ENCODE measurements at places on chromosomes 7 and 10.

DNA sequence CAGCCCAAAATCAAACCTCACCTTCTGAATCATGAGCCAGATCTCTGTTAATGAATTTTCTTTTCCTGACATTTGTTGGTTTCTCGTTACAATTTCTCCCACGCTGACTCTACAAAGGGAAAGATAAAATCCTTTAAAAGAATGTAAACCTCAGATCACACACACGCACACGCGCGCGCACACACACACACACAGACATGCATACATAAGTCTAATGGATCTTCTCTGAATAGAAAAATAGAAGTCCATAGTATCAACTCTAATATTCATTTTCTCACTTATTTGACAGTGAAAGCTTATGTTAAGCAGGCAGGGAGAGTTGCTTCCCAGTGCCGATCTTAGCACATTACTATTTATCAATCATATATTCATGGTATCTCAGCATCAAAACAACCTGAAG is 1.4 kb downstream of the ETV1 start:
- no peak for DNase-seq

- DNase-seq = no peak
Observed at GRCh38 chr10:118805146-118805545, 50.4 kb upstream of the CACUL1 start.

- no peak for DNase-seq
Observed at GRCh38 chr10:132482090-132482800, 55.3 kb upstream of the INPP5A start.

- DNase-seq = no peak
Observed at GRCh38 chr7:34138483-34138882, 233.1 kb downstream of the BMPER start.

DNA sequence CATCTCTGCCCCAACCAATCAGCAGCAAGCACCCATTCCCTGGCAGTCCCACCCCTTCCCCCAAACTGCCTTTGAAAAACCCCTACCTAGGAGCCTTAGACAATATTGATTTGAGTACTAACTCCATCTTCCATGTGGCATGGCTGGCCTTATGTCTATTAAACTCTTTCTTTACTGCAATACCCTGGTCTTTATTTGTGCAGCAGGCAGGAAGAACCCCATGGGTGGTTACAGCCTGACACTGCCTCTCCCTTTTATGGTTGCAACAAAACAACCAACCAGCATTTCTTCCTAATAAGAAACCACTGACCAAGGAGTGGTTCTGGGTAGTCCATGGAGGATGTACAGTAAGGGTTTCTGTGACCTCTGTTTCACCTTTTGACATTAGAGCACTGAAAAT is 418.1 kb downstream of the THSD7A start:
- no peak for DNase-seq

- DNase-seq = no peak
Observed at GRCh38 chr7:71544816-71545215, 412.9 kb downstream of the GALNT17 start.

GRCh38 chr10:125982260-125982948 is 86.0 kb downstream of the FANK1 start:
- DNase-seq = no peak

DNA sequence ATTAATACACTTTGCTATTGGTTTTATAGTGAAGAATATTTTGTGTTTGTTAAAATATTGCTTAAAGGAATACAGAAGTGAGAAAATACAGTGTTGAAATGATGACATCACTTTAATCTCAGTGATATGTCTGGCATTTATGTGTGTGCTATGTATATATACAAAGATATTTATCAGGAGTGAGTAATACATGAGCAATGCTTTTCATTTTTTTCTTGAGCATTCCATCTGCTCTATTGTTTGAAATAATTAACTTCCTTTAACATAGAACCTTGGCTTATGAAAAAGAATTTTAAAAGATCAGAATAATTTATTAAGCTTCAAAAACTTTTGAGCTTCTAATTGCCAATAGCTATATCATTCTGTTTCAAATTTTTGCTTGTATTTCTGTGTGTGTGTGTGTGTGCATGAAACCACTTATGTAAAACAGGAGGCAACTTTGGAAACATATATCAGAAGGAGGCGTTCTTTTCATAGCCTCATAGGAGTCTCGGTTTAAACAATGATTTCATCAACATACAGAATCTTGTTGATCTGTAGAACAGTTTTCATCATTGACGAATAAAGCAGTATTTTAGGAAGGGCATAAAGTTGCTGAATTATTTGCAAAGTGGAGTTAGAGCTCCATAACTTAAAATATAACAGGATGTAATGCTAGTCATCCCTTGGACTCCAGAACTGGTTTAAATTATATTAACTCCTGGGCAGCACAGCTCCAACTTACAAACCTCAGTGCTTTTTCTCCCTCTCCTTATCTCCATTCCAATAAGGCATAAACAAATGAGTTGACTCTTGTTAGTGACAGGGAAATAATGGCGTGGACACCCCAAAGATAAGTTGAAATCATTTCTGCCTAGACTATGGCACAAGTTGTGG is 228.4 kb upstream of the DGKB start:
- DNase-seq = no peak

DNA sequence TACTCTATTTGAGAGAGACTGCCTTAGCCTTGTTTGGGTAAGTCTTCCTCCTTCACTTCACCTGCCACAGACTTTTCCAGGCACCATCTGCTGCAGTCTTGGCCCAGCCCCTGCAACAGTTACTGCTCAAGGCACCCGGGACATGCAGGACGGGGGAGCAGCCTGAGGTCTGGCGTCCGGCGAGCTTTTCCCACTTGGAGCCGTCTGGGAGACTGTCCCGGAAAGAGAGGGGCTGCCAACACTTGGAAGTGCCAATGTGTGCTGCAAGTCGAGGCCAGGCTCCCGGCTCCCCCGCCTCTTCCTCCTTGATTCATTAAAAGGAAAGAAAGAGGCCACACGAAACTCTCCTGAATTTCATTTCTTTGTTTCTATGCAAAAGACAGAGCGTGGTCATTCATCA is 13.7 kb downstream of the HTRA1 start:
- no peak for DNase-seq

DNA sequence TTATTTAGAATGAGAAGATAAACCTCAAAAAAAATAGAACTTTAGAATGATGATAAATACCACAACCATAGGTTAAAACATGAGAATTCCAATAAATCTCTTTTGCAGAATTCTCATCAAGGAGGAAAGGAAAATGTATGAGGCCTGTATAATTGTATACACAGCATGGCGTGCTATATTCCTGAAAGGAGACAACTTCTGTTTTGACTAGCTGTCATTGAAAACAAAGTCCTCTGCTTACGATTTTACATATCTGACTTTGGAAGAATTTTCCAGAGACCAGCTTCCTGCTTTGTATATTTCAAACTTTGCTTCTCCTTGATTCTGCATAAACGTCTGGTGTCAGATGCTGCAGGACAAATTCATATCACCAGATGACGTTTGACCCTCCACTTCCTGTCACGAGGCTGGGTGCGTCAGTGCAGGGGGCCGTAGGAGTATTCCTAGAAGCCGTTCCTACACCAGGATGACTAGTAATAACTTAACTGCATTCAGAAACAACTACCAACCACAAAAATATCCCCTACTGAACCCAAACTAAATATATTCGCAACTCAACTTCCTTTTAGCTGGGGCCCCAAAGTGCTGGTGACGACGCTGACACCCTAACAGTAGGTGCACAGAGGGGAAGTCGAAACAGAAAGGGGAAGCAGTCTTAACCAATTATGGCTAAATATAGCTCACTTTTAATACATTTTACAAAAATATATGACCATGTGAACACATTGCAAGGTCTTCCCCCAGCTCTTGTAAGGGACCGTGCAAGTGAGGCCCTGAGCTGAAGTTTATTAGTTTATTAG is 178.6 kb upstream of the INHBA start:
- DNase-seq = peak; percentile 76

- DNase-seq = peak; percentile 97
Observed at GRCh38 chr7:128862571-128863432, at the start of gene ATP6V1F. Gene ATP6V1F, plus strand, starts transcription at chr7:128862856. Its CDS starts 49 bp downstream, at chr7:128862905.

DNA sequence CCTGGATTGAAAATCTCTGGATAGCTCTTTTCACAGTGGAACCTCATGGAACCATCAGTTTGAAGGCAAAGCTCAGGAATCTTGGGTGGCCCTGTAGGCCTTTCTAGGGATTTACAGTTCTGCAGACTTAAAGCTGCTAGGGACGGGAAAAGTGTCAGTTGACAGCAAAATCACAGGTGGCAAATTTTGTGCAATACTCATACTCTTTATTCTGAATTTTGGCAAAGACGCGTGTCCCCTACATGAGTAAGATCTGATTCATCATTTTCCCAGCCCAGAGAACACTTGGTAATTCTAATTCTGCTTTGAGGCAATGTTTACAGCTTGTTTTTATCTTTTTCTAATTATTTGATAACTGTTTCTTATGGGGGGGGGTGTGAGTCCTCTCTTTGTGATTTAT is 3.6 kb downstream of the LRRC17 start:
- DNase-seq = no peak

DNA sequence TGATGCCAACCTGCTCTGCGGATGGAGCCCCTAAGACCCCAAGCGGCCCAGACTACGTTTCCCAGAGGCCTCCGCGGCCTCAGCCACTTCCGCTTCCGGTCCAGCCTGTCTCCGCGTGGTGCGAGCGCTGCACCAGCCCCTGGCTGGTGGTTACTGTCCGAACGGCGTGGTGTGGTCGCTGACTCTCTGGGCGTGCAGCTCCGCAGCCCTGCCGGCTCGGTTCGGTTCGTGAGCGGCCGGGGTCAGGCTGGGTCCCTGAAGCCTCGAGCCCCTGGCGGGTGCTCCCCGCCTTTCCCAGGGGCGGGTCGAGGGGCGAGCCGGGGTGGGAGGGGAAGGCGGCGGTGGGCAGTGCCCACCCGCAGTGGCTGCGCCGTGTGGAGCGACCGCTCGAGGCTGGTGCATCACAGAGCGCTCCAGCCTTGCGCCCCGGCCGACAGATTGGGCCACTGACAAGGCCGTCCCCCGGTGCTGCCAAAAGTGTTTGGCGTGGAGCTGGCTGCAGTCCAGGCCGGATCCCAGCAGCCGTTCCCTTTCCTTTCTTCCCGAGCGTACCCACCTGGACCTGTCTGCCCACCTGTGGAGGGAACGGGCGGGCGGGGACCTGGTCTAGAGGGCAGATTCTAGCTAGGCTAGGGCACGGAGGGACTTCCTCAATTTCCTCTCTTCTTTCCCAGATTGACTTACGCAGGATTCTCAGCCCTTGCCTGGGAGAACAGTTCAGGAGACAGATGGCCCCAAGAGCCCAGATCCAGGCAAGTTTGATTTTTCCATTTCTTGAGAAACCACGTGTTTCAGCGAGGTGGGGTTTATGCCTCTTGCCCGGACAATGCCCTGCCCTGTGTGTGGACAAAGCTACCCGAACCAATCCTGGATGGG is at the start of gene ZNF485:
ZNF485 (plus strand) TSS at position 116 of the 876 bp plus-strand sequence; CDS start at position 729, 613 bp downstream.
- peak; percentile 51 for DNase-seq

DNA sequence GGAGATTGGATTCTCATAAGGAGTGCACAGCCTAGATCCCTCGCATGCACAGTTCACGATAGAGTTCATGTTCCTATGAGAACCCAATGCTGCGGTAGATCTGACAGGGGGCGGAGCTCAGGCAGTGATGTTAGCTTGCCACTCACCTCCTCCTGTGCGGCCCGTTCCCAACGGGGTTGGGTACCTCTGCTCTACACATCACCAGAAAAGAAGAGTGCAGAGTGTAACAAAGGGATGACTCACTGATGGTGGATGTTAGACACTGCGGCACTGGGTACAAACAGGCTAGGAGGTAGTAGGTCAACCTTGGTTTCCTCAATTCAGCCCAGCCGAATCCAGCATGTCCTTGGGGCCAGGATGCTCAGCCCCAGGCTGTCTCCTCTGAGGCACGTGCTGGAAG is 66.8 kb upstream of the CHST15 start:
- no peak for DNase-seq

- DNase-seq = no peak
Observed at GRCh38 chr7:96772139-96772694, 62.6 kb upstream of the SEM1 start.

DNA sequence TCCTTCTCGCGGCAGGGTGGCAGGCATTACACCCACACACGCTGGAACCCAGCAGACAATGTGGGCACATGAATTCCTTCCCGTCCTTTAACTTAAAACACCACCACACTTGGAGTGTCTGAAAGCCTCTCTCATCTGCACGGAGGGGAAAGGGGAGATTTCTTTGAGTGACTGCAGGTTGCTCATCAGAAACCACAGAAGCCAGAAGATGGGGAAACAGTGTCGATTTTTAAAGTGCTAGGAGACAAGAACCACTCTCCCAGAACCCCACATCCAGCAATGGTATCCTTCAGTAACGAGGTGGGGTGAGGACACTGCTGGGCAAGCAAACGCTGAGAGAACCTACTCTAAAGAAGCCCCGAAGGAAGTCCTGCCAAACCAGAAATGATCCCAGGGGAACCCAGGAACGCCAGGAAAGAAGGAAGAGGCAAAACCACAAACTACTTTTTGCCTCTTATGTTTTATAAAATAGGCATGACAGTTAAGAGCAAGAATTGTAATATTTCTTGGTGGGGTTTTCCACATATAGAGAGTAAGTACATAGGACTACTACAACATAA is 254.3 kb downstream of the ELFN1 start:
- DNase-seq = no peak

- no peak for DNase-seq
Observed at GRCh38 chr10:132563485-132564248, 26.1 kb downstream of the INPP5A start.
